ENCODE measurements at places on chromosomes 6 and 20.

DNA sequence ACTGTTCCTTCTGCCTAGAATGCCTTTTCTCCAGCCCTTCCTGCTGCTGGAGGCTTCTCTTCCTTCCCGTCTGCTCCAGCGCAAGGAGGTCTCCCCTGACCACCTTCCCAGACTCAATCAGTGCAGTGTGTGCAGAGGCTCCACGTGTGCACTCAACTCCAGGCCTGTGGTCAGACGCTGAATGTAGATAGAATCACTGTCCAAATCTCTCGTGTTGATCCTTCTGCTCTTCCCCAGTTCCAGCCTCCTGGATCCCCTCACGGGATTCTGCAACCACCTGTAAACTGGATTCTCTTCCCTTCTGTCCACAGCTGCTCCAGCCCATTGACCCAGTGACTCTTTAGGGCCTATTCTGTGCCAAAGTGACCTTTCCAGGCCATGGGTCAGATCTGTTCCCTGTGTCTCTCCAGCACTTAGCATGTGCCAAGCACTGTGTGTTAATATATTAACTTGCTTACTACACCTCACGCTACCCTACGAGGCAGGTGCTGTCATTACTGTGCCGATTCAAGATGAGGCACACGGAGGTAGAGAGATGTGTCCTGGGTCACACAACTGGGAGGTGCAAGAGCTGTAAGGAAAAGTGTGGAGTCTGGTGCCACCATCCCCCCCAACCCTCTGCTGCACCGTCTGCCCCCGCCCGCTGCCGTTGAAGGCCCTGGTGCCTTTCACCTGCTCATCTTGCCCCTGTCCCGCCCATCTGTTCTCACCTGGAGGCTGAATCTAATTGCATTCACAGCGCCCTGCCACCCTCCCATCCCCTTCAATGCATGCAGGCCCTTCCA lies 112.2 kb downstream of the SULF2 start:
- no peak overlapping the region for H3K27ac ChIP-seq
- H3K4me3 ChIP-seq, result no peak overlapping the region
- no peak for DNase-seq
- H3K4me1 ChIP-seq, result no peaks in the 10 kb centered on the region
- no peaks in the 10 kb centered on the region for H3K27me3 ChIP-seq
- no peaks in the 10 kb centered on the region for H3K36me3 ChIP-seq

DNA sequence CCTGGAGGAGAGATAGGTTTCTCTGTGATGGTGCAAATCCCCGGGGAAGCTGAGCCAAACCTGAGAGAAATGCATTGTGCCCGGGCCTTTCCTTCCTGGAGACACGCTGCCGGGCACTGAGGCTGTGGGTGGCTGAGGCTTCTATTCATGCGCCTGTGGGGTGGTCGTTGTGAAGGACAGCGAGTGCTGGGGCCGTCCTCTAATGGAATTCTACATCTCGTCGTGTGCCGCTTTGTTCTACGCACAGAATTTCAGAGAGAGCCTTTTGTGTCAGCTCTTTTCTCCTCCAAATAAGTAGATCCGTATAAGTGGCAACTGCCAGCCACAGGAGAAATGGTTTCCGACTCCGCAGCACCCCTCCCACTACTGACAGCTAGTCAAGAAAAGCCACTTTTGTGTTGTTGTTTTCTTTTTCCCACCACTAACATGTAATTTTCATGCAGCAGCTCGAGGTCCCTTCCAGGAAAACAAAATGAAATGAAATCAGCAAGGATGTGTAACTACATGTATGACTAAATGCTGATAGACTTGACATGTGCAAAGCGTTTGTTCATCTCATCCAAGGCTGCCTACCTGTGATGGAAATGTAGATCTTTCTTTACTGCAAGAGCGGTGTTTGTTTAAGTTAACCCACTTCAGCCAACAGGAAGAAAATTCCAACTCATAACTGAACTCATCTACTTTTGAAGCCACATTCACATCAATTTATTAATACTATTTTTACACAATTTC lies 26.4 kb upstream of the PXDC1 start:
- H3K4me3 ChIP-seq, result no peak overlapping the region
- no peak for DNase-seq
- H3K36me3 ChIP-seq, result no peaks in the 10 kb centered on the region
- peaks cover 5% of the 10 kb centered on the region for H3K4me1 ChIP-seq
- H3K27me3 ChIP-seq, result no peaks in the 10 kb centered on the region

- no peak overlapping the region for H3K4me3 ChIP-seq
- DNase-seq, result no peak
- peaks cover 2% of the 10 kb centered on the region for H3K36me3 ChIP-seq
- no peaks in the 10 kb centered on the region for H3K27me3 ChIP-seq
- no peak overlapping the region for H3K27ac ChIP-seq
Observed at GRCh38 chr6:36924778-36925374, 29.7 kb upstream of the PI16 start.

DNA sequence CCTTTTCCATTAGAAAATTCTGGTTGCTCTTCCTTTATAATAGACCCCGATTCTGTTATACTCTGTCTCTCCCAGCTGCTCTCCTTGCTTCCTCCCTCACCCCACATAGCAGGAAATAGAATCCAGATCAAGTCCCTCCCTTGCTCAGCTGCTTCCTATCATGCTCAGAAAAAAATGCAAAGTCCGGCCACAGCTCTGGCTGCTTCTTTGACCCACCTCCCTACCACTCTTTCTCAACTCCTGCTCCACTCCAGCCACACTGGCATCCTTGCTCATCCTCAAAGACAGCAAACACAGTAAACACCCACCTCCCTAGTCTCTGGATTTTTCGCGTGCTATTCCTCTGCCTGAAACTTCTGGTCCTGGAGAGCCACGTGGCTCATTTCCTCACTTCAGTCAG lies 9.1 kb upstream of the SLC22A16 start:
- no peaks in the 10 kb centered on the region for H3K27me3 ChIP-seq
- H3K4me3 ChIP-seq, result no peak overlapping the region
- no peaks in the 10 kb centered on the region for H3K4me1 ChIP-seq
- H3K36me3 ChIP-seq, result no peaks in the 10 kb centered on the region
- H3K27ac ChIP-seq, result no peak overlapping the region
- no peak for DNase-seq

- H3K4me1 ChIP-seq, result peaks cover 13% of the 10 kb centered on the region
- H3K27ac ChIP-seq, result no peak overlapping the region
- H3K4me3 ChIP-seq, result no peak overlapping the region
- H3K27me3 ChIP-seq, result peaks cover 22% of the 10 kb centered on the region
- 0 out of 2 replicates have a peak, but pooled peaks cover 4% of the 10 kb centered on the region for H3K36me3 ChIP-seq
Observed at GRCh38 chr20:63180569-63181185, 35.3 kb downstream of the YTHDF1 start.

DNA sequence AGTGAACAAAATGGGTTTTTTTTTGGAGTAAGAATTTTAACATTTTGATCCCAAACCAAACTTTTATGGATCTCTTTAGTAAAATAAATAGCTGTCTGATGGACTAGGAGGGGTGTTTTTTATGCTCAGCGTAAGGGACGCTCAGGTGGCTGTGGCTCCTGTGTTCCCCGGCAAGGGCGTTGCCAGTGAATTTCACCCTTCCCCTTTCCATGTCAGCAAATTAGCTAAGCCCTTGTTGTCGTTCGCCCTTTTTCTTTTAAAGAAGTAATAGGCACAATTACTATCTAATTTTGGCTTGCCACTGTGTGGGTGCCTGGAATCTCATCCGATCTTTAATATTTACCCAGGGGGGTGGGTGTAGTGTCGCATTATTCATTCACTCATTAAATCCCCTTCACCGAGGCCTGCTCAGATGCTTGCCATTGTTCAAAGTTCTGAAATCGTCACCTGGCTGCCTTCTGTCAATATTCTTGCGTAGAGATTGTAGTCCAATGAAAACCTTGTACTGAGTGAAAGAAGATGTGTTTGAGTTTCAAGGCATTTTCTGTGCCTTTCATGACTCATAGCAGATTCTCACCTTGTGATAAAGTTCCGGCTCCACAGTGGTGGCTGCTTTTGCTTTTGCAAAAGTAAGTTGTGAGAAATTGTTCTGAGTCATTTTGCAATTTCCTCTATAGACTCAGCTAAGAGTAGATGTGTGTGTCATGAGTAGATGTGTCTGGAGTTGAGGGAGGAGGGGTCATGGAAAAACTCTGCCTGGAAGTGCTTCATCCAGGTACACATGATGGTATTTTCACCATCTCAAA lies 40.0 kb upstream of the CLDN20 start:
- no peaks in the 10 kb centered on the region for H3K36me3 ChIP-seq
- no peak for DNase-seq
- H3K27me3 ChIP-seq, result no peaks in the 10 kb centered on the region
- no peak overlapping the region for H3K4me3 ChIP-seq

- DNase-seq, result no peak
- no peak overlapping the region for H3K4me3 ChIP-seq
- no peaks in the 10 kb centered on the region for H3K27me3 ChIP-seq
- H3K27ac ChIP-seq, result no peak overlapping the region
Observed at GRCh38 chr6:36607683-36608386, 13.7 kb downstream of the SRSF3 start.

GRCh38 chr20:53575481-53576194 lies 18.0 kb downstream of the ZNF217 start:
- H3K27ac ChIP-seq, result no peak overlapping the region
- peaks cover 33% of the 10 kb centered on the region for H3K36me3 ChIP-seq
- H3K4me1 ChIP-seq, result 0 out of 2 replicates have a peak, but pooled peaks cover 2% of the 10 kb centered on the region
- no peaks in the 10 kb centered on the region for H3K27me3 ChIP-seq
- DNase-seq, result no peak

DNA sequence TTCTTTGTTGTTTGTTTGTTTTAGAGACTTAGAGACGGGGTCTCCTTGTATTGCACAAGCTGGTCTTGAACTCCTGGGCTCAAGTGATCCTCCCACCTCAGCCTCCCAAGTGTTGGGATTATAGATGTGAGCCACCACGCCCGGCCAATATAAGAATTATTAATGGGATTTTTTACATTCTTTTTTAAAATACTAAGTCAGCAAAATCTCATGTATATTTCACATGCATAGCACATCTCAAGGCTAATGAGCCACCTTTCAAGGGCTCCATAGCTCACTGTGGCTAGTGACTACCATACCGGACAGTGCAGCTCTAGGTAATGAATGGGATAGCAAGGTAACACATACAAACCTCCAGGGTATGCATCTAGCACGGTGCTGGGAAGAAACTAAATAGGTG lies 361.4 kb downstream of the SAMD5 start:
- H3K27ac ChIP-seq, result no peak overlapping the region
- no peak overlapping the region for H3K4me3 ChIP-seq

GRCh38 chr6:97282238-97282725 lies 734 bp downstream of the MMS22L start:
- H3K36me3 ChIP-seq, result peaks cover 6% of the 10 kb centered on the region
- no peak for DNase-seq
- no peaks in the 10 kb centered on the region for H3K27me3 ChIP-seq
- H3K27ac ChIP-seq, result no peak overlapping the region
- peak overlapping the region; percentile 97 for H3K4me3 ChIP-seq
- no peaks in the 10 kb centered on the region for H3K4me1 ChIP-seq

GRCh38 chr6:79038061-79038460 lies 40.0 kb downstream of the PHIP start:
- H3K4me3 ChIP-seq, result no peak overlapping the region
- H3K27ac ChIP-seq, result no peak overlapping the region
- no peak for DNase-seq
- H3K36me3 ChIP-seq, result peaks cover 2% of the 10 kb centered on the region

Measured in iPS DF 6.9 (cell line).